ENCODE measurements at places on chromosomes 2 and 18.

- DNase-seq: no peak
Measured at GRCh38 chr2:207813942-207814341, 44.2 kb upstream of the FZD5 start.

GRCh38 chr2:216849987-216850386, 9.9 kb downstream of the TNP1 start:
- DNase-seq: no peak

DNA sequence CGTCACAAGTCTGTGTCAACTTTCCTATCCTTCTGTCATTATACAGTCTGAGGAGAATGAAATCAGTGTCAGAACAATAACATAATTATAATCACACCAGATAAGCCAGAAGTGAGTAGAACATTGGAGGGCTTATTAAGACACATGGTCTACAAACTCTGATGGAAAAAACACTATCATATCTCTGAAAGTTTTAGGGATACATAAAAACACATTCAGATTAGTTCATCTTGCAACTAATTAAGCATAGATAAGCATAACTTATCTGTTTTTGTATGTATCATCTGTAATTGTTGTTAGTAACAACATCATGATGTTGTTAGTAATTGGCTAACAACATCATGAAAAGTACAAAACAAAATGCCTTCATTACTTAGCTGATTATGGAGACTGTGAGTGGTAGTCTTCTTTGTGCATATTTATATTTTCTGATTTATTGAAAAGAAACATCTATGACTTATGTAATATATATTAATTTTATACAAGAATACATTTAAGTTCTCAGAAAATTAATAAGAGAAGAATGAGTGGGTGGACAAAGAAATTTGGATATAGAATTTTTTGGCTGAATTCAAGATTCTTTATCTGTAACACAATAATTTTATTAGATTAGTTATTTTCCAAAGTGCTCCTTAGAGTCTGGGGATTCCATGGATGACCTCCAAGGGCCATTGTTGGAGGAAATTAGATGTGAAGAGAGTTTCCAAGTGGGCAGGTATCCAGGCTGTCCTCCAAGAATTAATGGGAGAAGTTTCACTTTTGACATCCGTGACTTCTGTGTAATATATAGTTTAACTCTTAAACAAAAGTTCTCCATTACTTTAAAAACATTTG, 16.9 kb upstream of the CCDC102B start:
- no peak for DNase-seq

GRCh38 chr2:54065411-54065810, 50.0 kb upstream of the ACYP2 start:
- no peak for DNase-seq

DNA sequence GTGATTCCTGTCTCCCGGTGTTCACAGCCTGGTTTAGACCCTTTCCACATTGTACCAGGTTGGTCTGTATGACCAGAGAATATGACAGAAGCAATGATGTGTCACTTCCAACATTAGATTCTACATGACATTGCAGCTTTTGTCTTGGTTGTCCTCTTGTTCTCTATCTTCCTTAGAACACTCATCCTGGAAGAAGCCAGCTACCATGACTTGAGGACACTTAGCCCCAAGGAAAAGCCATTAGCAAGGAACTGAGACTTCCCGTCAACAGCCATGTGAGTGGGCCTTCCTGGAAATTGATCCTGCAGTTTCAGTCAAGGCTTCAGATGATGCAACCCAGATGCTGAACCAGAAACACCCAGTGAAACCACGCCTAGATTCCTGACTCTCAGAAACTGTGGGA, 143.3 kb downstream of the MREG start:
- no peak for DNase-seq
